ENCODE measurements at places on chromosomes 1 and 21. TPM values are rescaled to one million over a fixed set of nuclear protein-coding genes. Genes with fewer than 3 reads are reported as not detected.

TNNT2 gene
- not detected for total RNA-seq

PGLYRP3 gene
- not detected for total RNA-seq

SMYD3 gene
- total RNA-seq, result 104 TPM

LCE1E gene
- 0.42 TPM for total RNA-seq

TMEM81 gene
- 1.4 TPM for total RNA-seq

TEDDM1 gene
- not detected for total RNA-seq

HES4 gene
- 6.2 TPM for total RNA-seq

CLEC20A gene
- not detected for total RNA-seq

GPR3 gene
- 0.89 TPM for total RNA-seq

Measured in smooth muscle cell of the umbilical artery (primary cell).